ENCODE measurements at places on chromosomes 13 and 19.

DNA sequence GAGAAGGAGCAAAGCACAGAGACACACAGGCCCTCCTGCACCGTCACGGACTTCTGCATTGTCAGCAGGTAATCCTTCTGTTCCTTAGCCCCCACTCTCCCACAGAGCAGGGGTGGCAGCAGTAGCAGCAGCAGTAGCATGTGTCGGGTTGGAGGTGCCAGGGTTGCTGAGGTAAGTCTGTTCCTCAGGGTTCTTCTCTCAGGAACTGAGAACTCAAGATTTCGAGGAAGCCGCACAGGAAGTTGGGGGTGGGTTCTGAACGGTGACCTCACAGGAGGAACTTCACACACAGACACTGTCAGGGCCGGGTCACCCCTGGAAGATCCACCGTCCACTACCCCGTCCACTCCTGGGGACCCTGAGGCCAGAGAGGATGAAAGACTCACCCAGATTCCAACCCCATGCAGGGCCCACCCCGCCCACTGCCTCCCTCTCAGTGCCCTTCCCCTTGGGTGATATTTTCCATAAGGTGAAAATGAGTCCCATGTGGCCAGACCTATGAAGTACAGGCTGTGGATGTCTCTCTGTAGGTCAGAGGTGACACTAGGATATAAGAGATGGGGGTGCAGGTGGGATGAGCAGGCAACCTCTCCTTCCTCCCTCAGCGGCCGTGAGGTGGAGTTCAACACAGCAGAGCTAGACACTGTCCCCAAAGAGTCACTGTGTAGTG, at the start of gene SIGLEC12:
Gene SIGLEC12 (minus strand): TSS at position 207 of the 670 bp plus-strand sequence. CDS start 67 bp downstream, at position 140.
- no peak for DNase-seq

GRCh38 chr13:78102121-78102677, 183.6 kb upstream of the EDNRB start:
- DNase-seq = peak; percentile 73

DNA sequence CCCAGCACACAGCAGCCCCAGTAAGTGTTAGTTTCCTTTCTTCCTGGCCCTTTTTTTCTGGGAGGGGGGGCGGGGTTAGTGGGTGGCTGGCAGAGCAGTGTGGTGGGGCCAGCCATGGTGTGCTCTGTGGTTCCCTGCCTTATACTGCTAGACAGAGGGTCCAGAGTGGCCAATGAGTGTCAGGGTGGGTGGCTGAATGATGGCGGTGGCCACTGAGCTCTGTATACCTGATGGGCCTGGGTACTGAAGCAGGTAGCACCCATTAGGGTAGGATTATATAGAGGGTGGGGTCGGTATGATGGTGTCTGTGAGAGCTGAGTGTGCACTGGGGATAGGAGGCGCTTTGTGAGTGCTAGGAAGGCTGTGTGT, 13.8 kb downstream of the CIC start:
- no peak for DNase-seq

- no peak for DNase-seq
Observed at GRCh38 chr13:83883061-83883523, 818 bp upstream of the SLITRK1 start.

- no peak for DNase-seq
Observed at GRCh38 chr13:99970651-99971575, 654 bp downstream of the ZIC5 start.

DNA sequence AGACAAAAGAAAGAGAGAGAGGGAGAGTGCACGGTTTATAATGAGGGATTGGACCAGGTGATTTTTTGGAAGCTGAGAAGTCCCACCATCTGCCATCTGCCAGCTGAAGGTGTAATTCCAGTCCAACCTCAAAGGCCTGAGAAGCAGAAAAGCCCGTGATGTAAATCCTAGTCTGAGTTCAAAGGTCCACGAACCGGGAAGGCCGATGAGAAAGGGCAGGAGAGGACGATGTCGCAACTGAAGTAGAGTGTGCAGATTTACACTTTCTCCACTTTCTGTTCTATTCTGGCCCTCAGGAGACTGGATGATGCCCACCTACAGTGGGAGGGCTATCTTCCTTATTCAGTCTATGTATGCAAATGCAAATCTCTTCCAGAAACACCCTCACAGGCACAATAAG, 500.0 kb downstream of the DIAPH3 start:
- no peak for DNase-seq

GRCh38 chr19:31992750-31993149, 352.7 kb upstream of the ZNF507 start:
- DNase-seq = no peak

- DNase-seq = no peak
Observed at GRCh38 chr13:38135592-38135991, 214.1 kb upstream of the UFM1 start.

- no peak for DNase-seq
Observed at GRCh38 chr13:31895691-31896090, 135.9 kb upstream of the FRY start.

- DNase-seq = no peak
Observed at GRCh38 chr19:17688853-17689595, 870 bp upstream of the UNC13A start.

DNA sequence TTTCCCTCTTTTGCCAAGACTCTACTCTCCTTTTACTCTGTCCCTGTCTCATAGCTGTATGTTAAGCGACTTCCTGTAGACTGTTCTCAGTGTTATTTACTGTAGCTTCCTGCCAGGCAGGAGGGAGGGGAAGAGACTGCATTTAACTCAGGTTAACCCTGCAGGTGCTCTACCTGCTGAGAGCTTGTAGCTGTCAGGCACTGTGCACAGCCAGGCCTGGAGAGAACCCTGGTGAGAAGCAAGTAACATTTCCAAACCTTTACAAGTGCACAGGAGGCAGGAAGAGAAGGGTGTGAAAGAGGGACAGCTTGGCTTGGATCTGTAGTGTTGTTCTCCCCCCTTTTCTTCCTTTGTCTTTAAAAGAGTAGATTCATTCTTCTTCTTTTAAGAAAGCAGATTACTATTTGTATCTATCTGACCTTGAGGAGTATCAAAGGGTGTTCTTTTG, 167.1 kb downstream of the LMO7 start:
- no peak for DNase-seq

GRCh38 chr13:110308656-110309359, 1.7 kb downstream of the COL4A2 start:
- DNase-seq = no peak

GRCh38 chr13:66556306-66556705, 673.8 kb downstream of the PCDH9 start:
- no peak for DNase-seq

- DNase-seq = no peak
Observed at GRCh38 chr13:27391471-27391870, 32.9 kb upstream of the GTF3A start.

- DNase-seq = no peak
Observed at GRCh38 chr13:110334256-110334655, 27.2 kb downstream of the COL4A2 start.

- DNase-seq = no peak
Observed at GRCh38 chr13:40534456-40534855, 132.0 kb downstream of the FOXO1 start.

DNA sequence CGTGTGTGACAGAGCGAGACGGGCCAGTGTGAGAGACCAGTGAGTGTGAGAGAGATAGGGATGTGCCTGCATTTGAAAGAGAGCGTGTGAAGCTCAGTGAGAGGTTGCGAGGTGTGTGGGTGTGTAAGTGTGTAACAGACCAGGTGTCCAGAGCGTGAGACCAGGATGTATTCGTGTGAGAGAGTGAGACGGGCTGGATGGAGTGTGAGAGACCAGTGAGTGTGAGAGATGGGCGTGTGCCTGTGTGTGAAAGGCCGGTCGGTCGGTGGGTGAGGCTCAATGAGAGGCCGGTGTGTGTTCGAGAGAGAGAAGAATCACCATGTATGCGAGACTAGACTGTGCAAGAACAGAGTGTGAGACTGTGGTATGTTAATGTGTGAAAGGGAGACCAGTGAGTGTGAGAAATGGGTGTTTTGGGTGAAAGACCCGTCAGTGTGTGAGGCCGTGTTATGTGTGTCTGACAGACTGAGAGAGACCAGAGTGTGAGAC, 679 bp downstream of the ZNF471 start:
- peak; percentile 2 for DNase-seq

- DNase-seq = no peak
Observed at GRCh38 chr19:6416658-6417405, 7.8 kb downstream of the KHSRP start.

DNA sequence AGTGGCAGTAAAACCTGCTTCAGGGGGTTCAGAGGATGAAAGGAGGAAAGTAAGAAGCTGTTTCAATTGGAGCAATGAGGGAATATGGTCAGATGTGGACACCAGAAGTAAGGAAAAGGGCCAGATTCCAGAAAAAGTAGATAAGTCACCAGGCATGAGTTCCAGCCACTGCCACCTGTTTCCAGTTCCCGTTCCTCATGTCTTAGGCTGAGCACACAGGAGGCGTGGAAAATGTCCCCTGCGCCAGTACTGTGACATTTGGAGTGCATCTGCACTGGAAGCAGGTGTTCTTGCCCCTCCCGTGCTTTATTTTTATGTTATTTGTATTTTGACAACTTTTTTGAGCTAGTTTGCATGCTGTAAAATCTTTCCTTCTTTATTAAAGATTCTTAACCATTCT, 25.3 kb downstream of the LMO7 start:
- DNase-seq = no peak

- DNase-seq = no peak
Observed at GRCh38 chr19:39539165-39539517, 820 bp downstream of the EID2 start.

DNA sequence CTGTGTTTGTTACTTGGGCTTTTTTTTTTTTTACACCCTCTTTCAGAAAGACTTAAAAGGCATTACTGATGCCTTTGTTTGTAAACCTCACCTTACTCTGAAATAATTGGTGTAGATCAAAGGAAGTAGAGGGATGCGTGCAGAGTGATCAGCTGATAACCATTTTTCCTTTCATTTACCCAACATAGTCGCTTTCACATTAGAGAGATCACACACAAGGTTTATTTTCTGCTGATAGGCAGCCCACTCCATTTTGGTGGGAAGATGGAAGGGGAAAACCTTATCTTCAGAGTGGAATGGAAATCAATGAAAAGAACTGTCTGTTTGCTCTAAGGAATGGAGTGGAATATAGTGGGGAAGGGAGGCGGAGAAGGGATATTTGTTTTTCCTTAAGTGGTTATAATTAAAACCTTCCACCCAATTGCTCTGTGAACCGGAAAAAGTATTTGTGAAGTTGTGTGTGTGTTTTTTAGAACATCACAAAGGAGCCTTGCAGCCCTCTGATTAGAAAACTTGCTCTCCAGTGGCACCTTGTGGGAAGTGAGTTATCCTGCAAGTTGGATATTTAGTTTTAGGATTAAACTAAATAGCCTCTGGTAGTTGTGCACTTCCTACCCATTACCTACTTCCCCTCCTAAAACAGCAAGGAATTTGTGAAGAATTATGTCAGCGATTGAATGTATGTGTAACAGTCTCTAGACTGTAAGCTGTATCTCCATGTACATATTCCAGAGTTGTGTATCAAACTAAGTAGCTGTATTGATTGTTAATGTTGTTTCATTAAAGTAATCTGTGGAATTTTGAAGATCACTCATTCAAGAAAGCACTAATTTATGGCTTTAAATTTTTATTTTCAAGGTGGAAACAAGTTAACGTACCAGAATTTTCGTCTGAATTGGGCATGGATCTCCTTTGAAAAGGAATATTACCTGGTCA, 76.8 kb downstream of the FREM2 start:
- DNase-seq = peak; percentile 11

GRCh38 chr19:16234552-16235445, 37.1 kb downstream of the AP1M1 start:
- no peak for DNase-seq

- no peak for DNase-seq
Observed at GRCh38 chr19:14901675-14902260, 15.8 kb upstream of the OR7A17 start.

DNA sequence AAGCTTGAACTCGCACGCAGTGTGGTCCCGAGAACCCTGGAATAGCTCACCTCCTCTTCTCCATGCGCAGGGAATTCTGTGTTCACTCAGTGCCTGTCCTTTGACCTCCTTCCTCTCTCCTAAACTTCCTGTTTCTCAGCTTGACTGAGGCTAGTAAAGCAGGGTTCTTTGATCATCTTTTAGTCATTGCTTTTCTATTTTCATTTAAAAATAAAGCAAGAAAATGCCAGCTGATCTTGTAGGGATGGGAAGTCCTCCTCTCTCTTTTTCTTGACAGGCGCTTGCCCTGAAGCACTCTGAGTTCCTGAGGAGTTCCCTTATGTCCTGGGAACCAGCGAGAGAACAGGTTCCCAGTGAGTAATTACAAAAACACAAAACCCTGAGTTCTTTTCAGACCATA, 62.8 kb downstream of the ARHGEF7 start:
- DNase-seq = no peak

DNA sequence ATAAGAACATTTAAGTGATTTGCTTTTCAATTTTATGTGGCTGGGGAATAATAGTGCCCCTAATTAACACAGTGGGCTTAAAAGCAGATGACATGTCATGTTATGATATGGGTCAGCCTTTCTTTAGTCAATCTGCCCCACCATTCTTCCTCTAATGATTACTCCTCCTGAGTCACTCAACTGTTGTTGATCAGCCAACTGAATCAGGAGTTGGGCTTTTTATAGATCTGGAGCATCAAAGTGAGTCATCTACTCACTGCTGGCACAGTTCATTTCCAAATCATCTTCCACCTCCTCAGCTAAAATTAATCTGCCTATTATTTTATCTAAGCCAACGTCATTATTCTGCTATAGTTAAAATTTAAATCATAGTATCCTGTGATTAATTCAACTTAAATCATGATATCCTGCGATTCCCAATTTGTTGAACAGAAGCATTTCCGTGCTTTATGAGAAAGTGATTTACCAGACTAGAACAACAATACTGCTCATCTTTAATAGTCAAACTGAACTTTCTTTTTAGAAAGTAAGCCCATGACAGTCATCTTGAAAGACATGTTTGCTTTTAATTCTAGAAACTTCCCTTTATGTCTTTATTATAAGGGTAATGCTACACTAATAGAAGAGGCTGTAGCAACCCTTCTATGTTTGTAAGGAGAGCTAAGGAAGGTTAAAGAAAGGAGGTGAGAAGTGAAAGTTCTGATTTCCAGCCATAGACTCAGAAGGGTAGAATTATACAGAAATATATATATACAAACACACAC, 551.4 kb downstream of the TBC1D4 start:
- no peak for DNase-seq

- no peak for DNase-seq
Observed at GRCh38 chr19:39408392-39409207, 2.0 kb downstream of the ZFP36 start.

GRCh38 chr19:10316229-10317044, 622 bp upstream of the FDX2 start:
- DNase-seq = no peak

Measured in hindlimb muscle (tissue), 1 donor.